ENCODE measurements at places on chromosomes 1 and 21.

DNA sequence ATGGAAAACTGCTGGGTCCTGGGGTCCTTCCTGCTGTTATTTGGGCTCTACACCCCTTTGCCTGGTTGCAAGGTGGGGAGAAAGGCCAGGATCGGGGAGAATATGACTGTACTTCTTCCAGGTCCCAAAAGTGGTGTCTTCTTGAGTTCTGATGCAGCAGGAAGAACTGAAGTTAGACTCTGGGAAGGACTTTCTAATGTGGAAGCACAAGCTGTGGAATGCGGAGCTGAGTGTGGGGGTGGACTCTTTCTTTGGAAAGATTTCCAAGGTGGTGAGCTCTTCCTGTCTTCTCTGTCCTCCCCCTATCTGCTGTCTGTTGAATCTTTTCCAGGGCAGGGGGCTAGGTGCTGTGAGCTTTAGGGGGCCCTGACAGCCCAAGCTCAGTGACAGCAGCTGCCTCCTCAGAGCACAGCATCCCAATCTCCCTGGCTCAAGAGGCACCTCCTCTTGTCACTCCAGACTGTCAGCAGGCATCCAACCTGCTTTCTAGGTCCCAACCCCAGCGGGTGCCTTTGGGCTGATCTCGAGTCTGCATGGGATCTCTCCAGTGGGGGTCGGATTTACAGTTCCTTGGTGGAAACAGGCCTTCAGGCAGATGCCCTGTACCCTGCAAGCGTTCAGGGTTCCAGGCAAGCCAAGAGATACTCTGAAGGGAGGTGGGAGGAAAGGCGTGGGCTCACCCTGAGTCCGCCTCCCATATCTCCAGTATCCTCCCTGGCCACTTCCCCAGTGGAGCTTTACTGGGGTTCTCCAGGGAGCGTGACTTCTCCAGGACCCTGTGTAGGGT lies 23.2 kb downstream of the ADORA1 start:
- no peak for DNase-seq

DNA sequence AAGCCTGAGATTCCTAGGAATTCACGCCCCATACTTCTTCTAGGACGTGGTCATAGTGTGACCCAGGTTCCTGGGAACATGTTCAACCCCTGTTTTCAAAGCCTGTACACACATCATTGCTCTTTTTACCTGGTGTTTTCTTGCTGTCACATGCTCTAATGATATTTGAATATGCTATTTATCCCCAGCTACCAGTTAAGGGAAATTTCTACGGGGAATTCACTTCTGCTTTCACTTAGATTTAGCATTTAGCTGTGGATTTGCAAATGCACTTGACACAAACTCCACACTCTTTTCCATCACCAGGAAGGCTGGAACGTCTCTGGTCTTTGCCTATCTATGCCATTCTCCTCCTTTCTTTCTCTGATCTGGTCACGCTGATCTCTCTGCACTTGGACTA lies 11.3 kb upstream of the SAMSN1 start:
- DNase-seq, result no peak

DNA sequence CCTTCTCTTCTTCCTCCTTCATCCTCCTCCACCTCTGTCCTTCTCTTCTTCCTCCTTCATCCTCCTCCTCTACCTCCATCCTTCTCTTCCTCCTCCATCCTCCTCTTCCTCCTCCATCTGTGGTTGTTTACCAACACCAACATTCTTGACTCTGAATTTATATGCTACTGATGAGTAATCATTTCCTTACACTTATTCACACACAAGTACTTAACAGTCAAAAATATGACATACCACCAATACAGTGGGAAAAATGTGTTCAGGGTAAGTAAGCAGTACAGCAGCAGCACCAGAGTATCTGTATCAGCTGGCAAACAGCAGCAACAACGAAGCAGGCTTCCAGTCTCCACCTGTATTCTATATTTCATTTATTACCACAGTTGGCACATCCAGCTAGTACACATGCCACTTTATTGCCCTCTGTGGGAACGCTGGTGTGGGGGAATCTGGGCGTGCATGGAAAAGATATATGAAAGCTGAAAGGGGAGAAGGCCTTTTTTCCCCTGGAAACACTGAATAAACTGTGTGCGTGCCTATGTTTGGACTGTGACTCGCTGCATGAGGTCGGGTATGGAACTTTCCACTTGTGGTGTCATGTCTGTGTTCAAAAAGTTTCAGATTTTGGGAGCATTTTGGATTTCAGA lies 16.0 kb downstream of the ADSS2 start:
- DNase-seq, result no peak

DNA sequence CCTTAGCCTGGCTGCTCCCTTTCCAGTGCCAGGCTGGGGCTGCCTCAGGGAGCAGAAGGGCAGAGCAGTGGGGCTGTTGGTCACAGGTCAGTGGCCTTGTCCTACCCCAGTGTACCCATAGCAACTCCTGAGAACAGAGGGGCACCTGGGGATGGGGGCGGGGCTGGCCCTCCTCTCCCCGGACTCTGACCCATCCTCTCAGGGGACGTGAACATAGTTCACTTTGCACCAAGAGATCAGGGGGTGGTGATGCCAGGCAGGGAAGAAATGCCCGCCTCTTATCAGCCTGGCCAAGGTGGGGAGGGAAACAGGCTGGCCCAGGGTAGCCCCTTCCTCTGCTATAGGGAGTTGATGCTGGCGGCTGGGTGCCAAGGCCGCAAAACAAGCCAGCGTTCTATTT lies 4.9 kb downstream of the ETNK2 start:
- DNase-seq, result no peak

DNA sequence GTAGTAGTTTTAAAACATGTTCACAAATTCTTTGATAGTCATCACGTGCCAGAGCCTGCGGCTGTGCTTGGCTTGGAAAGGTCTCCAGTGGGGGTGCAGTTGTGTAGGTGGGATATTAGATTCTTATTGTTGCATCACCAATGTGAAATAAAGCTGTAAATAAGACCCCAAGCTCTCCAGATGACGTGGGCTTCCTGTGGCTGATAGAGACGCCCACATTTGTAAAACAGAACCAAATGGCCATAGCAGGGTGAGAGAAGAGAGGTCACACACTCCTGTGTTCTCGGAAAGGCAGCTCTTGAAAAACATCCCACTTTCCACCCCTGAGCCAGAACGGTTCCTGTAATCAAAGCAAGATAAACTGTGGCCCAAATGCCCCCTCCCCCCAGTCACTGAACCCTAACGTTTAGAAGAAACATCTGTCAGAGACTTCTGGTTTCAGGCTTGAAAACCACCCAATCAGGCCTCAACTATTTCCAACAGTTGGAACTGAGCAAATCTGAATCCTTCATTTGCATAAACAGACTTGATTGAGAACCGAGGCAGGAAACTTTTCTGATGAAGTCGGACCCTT lies 6.6 kb upstream of the NTPCR start:
- DNase-seq, result no peak

DNA sequence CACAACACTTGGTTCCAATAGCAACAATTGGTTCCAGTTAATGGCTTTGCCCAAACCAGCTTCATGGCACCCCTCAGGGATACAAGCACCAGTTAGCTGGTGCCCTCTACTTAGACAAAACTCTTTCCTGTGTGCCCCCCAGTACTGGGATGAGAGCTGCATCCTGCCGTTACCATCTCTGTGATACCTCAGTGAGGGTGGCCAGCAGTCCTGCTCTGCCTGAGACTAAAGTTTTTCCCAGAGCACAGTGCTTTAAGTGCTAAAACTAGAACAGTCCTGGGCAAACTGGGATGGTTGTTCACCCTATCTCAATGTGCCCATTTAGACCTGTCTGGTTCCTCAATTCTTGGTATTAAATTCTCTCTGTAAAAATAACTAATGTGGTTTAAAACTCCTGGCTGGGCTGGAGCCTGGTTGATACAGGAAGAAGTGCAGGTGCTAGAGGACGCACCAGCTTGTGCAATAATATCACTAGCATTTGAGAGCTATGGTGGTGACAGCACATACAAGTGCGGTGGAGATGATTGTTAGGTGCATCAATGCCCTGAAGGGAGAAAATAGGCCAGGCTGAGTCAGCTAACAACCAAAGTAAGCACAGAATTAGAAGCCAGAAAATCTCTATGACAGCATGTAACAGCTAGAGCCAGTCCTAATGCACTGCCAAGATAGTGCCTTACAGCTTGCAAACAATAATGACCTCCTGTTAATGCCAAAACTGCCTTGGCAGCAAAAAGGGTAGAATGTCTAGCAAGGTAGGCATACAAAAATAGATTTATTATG lies 179.8 kb upstream of the GALNT2 start:
- no peak for DNase-seq

- DNase-seq, result no peak
Measured at GRCh38 chr1:188715566-188715965, 1762.1 kb downstream of the BRINP3 start.

DNA sequence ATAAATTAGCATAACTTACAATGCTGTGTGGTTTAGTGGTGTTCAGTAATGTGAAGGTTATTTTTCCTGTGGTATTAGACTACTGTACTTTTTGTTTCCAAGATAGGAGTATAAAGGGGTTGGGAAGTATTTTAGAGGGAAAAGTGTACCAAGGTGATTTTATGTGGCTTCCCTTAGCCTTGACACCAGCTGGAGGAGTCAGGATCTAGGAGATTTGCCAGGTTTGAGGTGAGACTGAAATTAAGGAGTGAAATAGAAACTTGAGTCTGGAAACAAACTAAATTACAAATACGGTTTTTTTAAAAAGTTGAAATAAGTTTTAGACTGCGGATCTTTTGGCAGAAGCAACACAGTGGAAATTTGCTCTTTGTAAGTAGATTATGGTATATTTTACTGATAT lies 32.3 kb downstream of the COG2 start:
- no peak for DNase-seq

DNA sequence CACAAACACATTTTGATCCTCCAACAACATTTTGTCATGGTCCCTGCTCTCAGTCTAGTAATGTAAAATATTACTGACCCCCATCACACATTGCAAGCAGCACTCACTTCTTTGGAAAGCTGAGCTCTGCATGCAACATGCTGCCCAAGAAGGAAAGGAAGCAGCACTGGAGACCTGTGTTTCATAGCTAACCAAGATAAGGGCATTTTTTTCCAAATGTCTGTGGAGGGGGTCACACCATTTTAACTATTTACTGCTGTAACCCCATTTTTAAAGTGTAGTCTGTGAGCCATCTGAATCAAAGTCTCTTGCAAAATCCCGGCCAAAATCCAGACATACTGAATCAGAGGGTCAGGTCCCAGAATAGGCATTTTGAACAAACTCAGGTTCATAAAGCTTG lies 4.5 kb upstream of the RASSF5 start:
- no peak for DNase-seq

DNA sequence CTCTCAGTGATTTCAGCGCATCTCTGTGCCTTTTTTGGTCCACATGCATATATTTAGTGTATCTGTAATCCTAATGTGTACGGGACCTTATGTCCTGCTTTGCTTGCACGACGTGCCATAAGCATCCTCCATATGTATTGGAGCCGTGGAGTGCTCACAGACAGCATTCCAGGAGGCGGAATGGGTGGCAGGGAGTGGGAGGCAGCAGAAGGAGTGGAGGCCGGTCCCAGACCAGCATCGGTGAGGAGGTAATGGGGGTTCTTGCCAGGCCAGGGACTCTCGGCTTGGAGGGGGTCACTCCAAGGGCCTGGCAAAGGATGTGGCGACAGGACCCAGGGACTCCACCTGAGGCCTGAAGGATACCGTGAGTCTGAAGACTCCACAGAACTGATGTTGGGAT lies 185.0 kb downstream of the CAMTA1 start:
- DNase-seq, result no peak

- no peak for DNase-seq
Measured at GRCh38 chr1:8398677-8399076, 80.8 kb downstream of the SLC45A1 start.

DNA sequence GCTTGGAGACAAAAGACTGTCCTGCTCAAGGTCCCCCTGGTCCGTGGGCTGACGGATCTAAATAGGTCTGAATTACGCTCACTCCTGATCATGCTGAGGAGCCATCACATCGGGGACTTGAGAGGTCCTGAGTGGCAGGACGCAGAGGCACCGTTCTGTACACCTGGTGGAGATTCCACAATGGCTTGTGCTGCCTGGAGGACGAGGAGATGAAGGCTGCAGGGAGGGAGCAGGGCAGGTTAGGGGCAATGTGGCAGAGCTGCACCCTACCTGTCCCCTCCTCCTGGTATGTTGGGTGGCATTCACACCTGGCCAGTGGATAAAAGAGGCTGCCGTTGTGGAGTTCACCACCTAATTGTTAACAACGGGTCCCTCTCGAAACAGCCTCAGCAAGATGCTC lies 38.7 kb downstream of the RHBG start:
- DNase-seq, result no peak

DNA sequence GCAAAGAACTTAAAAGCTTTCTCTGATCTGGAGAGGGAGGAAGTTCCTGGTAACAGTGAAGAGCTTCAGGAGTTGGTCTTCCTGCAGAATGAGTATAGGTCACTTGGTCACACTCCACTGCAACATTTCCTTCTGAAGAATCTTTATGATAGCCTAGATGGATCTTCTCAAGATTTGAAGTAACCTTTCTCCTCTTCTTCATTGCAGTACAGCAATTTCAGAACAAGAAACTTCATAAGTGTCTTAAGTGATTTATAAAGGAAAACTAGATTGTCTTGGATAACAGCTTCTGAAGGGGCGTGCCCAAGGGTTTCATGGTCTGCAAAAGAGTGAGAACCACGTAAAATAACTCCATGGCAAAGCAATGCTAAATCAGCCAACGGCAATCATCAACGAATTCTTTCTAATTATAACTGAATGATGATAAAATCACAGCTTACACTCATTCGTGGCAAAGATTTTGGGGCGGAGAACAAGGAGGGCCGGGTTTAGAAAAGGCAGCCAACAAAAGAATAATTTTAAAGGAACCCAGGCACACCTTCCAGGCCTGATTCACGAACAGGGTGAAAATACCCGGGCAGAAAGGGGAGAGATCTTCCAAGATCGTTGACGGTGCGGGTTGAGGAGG lies 53.9 kb upstream of the ASPM start:
- DNase-seq, result no peak

DNA sequence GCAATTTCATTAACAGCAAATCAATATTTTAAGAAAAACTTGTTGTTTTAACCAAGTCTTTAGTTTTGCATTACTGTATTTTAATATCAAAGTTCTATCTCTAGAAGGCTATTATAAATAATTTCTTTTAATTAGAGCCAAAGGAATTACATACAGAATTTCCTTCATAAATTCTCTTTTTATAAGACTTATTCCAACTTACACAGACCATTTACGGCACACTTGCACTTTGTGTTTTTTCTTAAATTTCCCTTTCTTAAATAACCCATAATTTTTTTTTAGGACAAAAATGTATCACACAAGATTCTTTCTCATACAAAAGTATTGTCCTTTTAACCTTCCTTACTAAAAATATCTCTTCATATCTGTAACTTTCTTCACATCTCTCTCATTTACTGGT lies 458.5 kb upstream of the CHRM3 start:
- no peak for DNase-seq

GRCh38 chr1:196152086-196152485 lies 456.2 kb downstream of the KCNT2 start:
- DNase-seq, result no peak

All from NCI-H1436 treated with DMSO at 0.1 percent for 48 hours (cell line).